T-helper 2 cell (primary cell): ENCODE measurements at places on chromosomes 3 and 15.

DNA sequence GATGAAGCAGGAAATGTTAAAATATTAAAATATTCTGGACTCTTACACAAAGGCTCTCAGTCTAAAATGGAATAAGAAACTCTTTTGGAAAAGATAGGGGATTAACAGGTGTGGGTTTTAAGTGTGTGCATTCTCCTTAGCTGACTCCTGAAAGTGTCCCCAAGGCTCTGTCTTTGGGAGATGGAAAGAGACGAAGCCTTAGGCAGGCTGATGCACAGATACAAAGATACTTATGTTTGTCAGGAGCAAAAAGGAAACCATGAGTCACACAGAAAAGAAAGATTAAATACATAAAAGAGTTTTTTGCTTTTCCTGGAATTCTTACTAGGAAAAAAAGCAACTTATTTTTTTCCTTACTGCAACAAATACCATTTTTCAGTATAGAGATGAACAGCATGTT lies 23.8 kb upstream of the ABI3BP start:
- DNase-seq = no peak

- DNase-seq = no peak
These were observed 26.3 kb downstream of the CDIN1 start for GRCh38 chr15:36605604-36606263.

GRCh38 chr3:171797265-171797679 lies 13.0 kb downstream of the PLD1 start:
- no peak for DNase-seq

DNA sequence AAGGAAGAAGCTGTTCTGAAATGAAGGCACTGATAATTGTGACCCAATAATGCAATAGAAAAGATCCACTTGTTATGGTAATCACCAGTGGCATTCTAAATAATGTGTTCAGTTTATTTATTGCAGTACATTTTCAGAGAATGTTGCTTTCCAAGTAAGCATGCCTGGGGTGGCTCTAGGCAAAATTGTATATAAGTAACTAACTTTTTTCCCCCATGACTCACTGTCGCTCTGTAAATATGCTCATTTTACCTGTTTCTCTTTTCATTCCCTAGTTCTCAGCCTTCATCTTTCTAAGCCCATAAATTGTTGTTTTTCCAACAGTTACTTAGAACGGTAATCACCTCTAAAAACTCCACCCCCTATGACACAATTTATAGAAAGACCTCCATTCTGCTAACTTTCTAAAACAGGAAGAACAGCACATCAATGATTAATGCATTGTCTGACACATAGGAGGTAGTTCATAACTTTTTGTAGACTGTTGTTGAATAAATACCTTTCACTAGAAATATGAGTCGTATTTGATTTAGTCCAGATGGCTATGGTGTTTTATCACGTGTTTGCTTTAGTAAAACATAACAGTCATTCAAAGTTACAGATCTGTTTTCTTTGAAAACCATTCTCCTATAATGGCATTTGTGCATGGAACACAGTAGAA lies 143.1 kb downstream of the LSAMP start:
- DNase-seq = no peak

DNA sequence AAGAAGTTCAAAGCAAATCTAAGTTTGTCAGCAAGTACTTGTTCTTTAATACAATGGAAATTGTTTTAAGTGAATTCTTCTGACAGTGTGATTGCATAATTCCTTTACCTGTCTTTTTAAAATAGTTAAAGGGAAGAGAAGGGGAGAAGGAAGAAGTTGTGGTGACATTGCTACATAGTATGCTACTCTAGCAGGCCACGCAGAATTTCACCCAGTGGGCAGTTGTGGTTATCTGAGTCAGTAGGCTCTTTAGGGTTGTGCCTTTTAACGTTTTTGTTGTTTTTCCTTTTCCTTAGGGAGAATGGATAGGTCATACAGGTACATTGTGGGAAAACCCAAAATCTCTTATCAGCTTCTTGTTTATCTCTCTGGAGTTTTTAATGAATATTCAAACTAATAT lies 40.4 kb downstream of the KIF15 start:
- DNase-seq = no peak

- DNase-seq = no peak
These were observed 238.3 kb upstream of the TRIM42 start for GRCh38 chr3:140439527-140439926.

DNA sequence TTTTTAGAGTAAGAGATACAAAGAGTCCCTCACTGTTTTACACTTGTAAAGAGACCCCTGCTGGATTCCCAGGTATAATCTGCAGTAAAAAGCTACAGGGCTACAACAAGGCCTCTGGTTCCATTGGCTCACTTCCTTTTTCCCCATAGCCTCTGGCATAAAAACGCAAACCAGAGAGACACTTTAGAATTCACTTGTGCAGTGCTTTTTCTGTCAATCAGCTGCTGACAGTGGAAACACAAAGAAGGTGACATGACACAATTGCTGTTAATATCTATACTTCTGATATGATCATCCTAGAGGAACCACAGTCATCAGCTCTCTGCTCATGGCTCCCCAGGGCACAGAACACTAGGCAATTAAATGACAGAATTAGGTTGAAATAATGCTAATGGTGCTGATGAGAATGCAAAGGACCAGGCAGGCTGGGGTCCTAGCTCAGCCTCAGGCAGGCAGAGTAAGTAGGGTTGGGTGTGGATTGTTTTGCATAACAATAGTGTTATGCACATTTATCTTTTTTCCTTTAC lies 667.9 kb upstream of the CFAP20DC start:
- no peak for DNase-seq

DNA sequence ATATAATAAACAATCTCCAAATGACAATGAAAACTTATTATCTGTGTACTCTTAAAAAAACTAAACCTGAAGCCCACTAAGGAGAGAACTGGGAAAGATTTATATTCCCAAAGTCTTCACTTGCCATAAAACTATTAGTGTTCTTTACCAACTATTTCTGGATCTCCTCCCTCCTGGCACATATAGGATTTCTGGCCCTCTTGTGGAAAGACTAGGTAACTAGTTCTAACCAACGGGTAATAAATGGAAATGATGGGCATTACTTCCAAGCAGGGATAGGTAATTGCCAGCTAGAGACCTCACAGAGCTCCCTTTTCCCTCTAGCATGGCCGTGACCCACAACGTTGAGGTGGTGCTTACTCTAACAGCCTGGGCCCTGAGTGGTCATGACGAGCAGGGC lies 110.1 kb downstream of the DNAH12 start:
- no peak for DNase-seq

DNA sequence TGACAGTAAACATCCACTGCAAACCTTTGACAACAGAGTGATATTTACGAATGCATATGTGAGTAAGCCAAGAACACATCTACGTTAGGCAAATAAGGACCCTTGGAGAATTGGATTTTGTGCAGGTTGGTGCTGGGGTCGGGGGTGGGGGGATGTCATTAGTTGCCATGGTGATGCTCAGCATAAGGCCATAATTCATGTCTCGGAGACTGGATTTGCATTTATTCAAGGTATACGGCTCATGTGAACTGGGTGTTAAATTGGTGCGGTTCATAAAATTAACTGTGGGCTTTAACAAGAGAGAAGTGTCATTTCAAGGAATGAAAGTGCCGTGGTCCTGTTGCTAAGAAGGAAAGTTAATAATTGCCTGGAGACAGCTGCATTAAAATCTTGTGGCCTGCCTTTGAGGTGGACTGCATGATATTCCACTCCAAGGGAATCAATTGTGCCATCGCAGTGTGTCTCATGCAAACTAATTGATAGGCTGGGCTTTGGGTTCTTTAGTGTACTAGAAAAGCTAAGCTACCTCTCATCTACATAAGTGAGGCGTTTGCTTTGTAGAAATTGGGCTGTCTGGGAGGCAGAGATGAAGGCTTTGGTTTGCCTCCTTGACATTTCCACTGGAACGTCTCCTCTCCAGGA lies 228.9 kb upstream of the FEZF2 start:
- no peak for DNase-seq

DNA sequence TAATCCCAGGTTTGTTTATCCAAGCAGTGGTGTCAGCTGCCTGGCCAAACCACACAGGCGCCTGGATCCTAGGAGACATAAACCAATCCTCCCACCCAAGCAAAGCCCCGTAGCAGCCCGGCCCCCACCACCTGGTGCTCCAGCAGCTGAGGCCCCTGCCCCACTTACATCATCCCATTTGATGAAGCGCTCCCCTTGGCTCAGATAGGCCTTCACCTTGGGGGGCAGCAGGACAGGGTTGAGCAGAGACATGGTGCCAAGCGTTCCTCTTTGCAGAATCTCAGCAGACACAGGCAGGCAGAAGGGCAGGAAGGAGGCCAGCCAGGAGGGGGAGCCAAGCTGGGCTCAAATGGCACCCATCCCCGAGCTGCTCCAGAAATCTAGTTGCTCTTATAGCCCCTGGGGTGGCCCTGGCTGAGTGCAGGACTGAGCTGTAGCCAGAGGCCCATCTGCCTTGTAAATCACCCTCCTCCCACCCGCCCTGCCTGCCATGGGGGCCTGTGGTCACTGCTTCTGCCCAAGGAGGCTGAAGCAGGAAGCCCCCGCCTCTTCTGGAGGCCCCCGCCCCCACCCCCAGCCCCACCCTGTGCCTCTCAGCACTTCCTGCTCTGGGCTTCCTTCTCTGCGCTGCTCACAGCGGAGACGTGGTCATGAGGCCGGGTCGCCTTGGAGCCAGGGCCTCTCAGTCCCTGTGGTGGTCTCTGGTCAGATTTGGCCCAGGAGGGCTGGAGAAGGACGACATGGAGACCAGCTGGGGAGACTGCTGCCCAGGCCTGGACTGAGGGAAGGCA lies at the start of gene PLCB2:
Gene PLCB2 (minus strand): TSS at position 515 of the 791 bp plus-strand sequence. CDS start 263 bp downstream, at position 252.
- peak; percentile 61 for DNase-seq

DNA sequence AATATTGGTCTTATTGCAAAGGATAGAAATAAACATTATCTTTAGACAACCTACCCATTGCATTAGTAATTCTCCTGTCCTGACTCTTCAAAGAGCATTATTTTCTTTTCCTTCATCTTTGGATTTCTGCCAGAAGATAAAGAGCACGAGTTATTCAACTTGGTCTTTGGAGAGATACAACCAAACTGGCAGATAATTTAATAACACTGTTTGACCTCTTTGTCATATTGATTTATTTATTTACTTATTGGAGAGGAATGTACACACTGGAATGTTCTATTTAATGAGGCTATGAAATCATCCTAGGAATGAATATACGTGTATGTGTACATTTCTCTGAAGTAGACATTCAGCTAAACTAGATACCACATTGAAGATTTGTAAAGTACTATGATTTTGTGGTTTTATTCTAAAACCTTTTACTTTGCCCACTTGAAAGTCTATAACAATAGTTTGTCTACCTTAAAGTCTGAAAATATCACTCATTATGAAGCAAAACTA lies 462.1 kb downstream of the C3orf38 start:
- DNase-seq = no peak

DNA sequence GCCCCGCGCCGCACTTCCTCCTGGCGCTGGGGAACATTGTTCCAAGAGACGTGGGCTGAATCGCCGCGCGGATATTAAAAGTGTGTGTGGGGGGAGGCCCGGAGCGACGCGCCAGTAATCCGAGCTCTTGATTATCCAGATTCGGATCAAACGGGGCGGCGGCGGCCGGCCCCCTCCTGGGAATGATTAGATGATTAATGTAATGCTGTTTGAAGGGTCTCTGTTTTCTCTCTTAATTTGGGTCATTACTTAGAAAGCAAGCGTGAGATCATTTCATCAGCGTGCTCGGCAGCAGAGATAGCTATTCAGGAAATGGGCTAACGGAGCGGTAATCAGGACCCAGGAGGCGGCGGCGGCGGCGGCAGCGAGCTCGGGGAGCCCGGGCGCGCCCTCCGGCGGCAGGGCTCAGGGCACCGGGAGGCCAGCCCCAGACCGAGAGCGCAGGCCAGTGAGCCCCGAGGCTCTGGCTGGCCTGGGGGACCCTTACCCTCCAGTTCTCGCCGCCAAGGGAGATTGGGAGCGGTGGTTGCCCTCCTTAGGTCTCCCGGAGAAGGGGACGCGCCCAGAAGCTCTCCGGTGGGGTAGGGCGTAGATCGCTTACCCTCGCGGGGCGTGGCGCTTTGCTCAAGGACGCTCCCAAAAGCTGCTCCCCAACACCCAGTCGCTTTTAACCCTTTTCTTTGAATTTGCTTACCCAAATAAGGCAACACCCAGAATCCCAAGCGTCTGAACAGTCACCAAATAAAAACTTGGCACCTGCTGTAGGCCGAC lies 4.5 kb downstream of the FEZF2 start:
- DNase-seq = no peak

DNA sequence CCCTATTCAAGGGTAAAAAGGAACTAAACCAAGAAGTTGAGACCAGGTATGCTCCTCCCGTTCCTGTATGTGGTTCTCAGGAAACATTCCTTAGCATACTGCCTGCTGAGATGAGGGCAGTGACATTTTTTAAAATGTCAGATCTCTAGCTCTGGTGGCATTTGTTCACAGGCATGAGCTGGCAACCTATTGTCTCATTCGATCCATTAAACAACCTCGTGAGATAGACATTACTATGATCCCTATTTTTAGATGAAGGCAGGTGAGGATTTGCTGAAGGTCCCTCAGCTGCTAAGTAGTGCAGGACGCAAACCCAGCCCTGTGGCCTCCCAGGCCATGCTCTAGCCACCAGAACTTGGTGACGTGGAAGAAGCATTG lies 74.9 kb downstream of the SIDT1 start:
- DNase-seq = no peak

GRCh38 chr15:48754011-48754410 lies 56.9 kb downstream of the CEP152 start:
- no peak for DNase-seq

DNA sequence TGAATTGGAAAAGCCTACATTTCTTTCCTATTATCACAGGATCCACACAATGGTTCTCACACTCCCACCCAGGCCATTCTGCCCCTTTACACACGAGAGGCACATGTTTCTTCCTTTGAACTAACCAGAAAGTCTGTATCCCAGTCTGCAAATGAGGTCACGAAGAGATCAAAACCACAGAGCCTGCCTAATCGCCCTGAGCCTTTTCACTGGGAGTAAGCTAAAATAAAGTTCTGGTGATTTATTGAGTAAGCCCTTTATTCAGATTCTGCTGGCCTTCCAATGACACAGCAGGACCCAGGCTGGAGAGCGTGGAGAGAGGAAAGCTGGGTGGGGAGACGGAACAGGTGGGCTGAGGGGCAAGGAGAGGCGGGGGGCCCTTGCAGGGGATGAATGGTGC lies 78.7 kb downstream of the ATP1B3 start:
- no peak for DNase-seq

DNA sequence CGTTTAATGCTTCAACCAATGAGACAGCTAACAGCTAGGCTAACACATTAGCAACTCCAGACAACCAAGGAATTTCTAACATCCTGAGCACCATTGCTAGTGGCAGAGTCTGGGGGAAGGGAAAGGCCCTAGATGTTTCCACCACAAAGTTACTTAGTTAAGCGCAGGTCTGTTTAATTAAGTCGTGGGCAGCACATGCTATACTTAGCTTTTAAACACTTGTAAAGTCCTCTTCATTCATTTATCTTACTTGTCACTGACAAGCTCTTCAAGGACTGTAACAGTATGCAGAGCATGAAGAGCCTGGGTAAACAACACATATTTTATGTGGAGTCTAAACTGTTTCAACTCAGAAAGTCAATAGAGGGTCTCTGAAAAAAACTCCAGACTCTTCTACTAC lies 221.1 kb upstream of the WNT5A start:
- DNase-seq = no peak

DNA sequence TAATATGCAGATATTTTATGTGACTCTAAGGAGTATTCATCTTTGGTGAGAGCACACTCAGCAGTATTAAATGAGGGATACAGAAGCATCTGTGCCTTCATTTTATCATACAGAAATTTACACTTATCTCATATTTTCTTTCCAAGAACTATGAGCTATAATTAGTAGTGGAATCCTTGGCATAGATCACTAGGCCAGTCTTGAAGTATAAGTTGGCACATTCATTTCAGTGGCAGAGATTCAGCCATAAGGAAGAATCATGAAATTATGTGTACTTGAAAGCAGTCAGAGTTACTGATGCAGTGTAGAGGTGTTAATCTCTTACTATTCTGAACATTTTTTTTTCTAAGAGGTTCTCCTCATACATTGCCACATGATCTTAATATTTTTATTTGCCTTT lies 393.6 kb upstream of the GOLIM4 start:
- DNase-seq = no peak
